ENCODE measurements at places on chromosomes 3 and 15.

DNA sequence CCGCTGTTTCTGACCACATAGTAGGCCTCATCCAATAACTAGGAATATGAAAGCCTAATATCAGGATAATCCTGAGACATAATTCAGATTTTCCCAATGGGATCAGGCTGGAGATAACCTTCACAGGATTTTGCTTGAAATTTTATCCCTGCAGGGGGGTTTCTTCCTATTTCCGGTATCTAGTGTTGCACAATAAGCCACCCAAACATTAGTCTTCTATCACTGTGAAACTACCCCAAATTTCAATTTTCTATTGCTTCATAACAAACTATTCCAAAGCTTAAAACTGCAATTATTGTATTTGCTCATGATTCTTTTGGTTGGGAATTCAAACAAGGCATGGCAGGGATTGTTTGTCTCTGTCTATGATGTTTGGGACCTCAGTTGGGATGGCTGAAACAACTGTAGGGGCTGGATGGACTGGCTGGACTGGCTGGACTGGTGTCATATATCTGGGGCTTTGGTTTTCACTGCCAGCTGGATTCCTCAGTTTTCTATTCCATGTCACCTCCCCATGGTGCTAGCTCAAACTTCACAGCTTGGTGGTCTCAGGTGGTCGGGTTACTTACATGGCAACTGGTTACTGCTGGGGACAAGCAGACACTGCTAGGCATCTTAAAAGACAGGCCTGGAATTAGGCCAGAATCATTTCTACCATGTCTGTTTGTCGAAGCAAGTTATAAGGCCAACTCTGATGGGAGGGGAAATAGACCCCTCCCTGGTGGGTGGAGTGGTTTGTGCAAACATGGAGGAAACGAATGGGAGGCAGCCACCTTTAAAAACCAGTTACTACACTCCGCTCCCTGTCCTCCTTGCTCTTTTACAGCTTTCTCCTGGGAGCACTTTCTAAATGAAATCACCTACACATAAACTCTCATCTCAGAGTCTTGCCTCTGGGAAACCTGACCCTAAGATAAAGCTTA lies 88.2 kb upstream of the STT3B start:
- DNase-seq = no peak

- DNase-seq = no peak
Measured at GRCh38 chr3:141278196-141279076, 46.8 kb downstream of the PXYLP1 start.

GRCh38 chr3:40971191-40972168 lies 227.8 kb upstream of the CTNNB1 start:
- peak; percentile 15 for DNase-seq

- peak; percentile 42 for DNase-seq
Measured at GRCh38 chr3:13282358-13282985, 137.7 kb downstream of the NUP210 start.

DNA sequence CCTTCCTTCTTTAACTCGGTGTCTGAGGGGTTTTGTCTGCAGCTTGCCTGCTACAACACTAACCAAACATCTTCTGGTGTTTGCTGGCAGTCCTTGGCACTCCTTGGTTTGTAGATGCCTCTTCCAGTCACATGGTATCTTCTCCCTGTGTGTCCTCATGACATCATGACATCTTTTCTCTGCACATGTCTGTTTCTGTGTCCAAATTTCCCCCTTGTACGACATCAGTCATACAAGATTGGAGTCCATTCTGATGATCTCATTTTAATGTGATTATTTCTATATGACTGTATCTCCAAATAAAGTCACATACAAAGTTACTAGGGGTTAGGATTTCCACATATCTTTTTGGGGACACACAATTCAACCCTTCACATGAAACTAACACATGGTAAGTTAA lies 152.3 kb upstream of the LRRN1 start:
- DNase-seq = no peak

DNA sequence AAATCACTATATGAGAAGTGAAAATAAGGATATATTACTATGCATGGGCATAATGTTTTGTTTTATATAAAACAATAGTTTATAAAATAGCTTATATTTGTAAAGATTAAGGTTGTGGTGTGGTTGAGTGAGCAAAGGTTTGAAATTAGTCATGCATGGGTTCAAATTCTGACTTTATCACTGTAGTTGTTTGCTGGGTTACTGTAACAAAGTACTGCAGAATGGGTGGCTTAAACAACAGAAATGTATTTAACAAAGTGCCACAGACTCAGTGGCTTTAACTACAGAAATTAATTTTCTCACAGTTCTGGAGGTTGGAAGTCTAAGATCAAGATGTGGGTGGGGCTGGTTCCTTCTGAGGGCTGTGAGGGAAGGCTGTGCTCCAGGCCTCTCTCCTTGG lies 184.8 kb upstream of the THRB start:
- DNase-seq = no peak

GRCh38 chr3:132721479-132722164 lies 587 bp downstream of the NPHP3 start:
- DNase-seq = peak; percentile 7

- DNase-seq = no peak
Measured at GRCh38 chr3:108251265-108251664, 29.0 kb upstream of the IFT57 start.

- DNase-seq = no peak
Measured at GRCh38 chr3:11459186-11459824, 184.4 kb downstream of the VGLL4 start.

GRCh38 chr3:15755780-15756179 lies 42.0 kb downstream of the ANKRD28 start:
- no peak for DNase-seq

GRCh38 chr15:40430271-40430805 lies 10.4 kb upstream of the BAHD1 start:
- DNase-seq = no peak

DNA sequence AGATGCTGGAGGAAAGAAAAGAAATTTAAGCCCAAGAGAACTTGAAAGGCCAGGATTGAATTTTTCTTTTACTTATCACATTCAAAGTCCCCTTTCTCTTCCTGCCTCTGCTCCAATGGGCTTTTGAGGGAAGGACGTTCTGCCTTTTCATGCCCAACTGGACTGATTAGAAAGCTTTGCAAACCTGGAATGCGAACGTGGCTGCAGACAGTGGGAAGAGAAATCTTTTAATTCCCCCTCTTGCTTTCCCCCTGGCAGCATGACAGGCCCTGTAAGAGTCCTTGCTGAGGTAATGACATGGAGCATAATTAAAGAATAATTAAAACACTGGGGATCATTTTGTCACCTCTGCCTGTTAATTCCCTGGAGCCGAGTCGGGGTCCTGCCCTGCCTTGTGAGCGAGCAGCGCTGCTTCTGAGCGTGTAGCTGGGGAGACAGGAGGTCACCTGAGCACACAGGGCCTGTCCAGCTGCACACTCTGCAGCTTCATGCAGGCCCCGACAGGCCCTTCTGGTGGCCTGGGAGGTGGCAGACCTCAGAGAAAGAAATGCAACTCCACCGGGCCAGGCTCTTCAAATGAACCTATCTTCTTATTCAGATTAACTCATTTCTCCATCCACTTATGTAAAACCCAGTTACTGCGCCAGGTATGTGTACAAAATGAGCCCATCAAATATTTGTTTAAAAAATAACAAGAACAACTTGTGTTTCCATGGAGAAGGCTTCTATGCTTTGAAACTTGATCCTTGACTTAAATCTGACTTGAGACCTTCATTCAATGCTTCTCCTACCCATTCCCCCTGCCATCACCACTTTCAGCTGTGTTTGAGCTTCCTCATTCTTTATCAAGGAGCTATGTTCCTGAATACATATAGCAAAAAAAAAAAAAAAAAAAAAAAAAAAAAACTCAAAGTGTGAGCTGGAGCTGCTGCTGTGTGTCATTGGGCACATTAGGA lies 628.2 kb upstream of the CFAP20DC start:
- no peak for DNase-seq

GRCh38 chr3:69200384-69201068 lies 78.1 kb upstream of the LMOD3 start:
- DNase-seq = peak; percentile 56

DNA sequence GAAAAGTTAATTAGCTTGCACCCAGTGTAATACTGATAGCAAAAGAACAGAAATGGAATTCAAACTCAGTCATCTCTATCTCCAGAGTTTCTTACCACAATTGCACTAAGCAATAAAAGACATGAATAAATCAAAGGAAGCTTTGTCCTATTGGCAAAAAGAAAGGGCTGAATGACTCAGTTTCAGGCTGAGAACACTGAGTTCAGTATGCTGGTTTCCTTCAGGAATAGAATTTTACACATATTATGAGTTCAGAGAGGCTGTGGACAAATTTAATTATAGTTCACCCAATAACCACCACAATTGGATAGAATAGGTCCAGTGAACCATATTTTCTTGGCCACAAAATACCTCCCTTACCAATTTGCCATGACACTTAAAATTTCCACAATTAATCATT lies 249.7 kb downstream of the KCNMB2 start:
- DNase-seq = no peak

Measured in stimulated activated CD4-positive, alpha-beta T cell treated with anti-CD3 and anti-CD28 coated beads, Interleukin-2, amount 100 ng/mL, for 24 hours (primary cell).